NCI-H187 (cell line): ENCODE measurements at places on chromosomes 5 and 9.

- DNase-seq, result no peak
These were observed 1.9 kb downstream of the DPM2 start for GRCh38 chr9:127935765-127936221.

DNA sequence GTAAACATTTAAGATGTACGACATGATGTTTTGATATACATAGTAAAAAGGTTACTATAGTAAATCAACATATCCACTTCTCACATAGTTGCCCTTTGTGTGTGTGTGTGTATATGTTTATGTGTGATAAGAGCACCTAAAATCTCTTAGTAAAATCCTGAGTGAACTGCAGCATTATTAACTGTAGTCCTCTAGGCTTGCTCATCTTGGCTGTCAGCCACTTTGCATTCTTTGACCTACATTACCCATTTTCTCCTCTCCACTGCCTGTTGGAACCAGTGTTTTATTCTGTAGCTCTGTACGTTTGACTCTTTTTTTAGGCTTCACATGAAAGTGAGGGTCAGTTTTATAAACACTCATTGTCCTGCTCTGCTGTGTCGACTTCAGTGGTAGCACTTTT lies 24.4 kb downstream of the C5orf22 start:
- no peak for DNase-seq

- DNase-seq, result no peak
These were observed 67.2 kb upstream of the MEGF10 start for GRCh38 chr5:127223256-127223974.

DNA sequence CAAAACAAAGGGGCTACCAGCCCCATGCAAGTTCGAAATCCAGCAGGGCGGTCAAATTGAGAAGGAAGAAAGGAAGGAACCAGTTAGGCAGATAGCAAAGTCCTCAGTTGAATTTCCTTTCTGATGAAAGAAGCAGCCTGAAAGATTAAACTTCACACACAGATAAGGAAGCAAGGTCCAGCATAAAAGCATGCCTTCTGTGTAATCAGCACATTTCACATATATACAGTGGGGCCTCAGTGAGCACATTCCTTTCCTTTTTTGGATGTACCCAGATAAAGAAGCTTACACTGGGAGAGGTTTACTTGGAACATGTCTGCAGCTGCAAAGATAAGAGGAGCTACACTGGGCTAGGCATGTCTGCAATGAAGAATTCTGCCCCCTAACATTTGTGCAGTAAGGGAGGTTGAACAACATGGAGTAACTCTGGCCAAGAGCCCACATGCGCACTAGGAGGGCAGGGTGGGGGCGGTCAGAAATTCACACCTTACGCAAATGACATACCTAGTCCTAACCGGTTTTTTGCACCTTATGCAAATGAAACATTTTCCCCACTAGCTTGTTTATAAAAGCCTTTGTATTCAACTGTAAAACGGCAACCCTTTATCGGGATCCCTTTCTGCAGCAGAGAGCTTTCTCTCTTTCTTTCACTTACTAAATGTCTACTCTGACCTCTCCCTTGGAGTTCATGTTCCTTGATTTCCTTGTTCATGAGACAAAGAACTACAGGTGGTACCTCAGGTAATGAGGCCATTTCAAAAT lies 149.7 kb upstream of the FBXL17 start:
- no peak for DNase-seq

DNA sequence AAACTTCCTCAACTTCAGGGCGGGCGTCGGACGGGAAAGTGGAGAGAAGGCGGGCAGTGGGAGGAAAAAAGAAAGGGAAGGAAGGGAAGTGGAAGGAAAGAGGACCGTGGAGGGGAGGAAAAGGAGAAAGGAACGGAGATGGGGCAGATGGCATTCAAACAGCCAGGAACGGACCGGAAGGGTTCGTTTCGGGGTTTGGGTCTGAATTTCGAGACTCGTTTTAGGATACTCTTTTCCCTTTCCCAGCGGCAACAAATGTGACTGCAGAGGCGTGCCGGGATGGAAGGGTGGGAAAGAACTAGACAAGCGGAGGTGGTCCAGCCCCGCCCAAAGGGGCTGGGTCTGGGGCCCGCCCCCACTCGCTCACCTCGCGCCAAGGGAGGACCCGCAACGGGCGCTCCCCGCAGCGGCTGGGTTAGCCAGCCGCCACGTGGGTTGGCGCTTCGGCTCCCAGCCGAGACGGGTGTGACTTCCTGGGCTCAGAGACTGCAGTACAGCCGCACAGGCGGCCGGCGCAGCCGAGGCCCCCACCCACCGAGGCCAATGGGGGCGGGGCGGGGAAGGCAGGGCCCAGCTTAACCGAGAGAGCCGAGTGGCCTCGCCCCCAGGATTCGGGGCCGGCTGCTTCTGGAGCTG lies 2.7 kb downstream of the VCAN start:
- no peak for DNase-seq

GRCh38 chr9:134779640-134780039 lies 101.0 kb upstream of the FCN2 start:
- DNase-seq, result no peak

DNA sequence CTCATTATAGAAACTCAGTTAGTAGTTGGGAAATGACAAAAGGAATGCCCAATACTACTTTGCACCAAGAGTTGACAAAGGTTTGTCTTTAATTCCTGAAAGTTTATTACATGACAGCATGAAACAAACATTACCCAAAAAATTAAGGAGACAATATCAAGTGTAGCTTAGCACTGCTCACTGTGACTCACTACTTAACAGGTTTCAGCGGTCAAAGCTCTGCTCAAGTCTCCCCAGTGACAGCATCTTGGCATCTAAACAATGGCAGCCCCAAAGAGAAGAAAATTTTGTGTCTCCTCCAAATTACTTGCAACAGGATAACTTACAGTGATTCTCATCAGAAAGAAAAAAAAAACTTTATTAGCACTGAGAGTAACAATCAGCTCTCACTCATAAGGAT lies 1030.2 kb downstream of the EFNA5 start:
- DNase-seq, result no peak

GRCh38 chr5:82628364-82628910 lies 350.3 kb upstream of the RPS23 start:
- no peak for DNase-seq

DNA sequence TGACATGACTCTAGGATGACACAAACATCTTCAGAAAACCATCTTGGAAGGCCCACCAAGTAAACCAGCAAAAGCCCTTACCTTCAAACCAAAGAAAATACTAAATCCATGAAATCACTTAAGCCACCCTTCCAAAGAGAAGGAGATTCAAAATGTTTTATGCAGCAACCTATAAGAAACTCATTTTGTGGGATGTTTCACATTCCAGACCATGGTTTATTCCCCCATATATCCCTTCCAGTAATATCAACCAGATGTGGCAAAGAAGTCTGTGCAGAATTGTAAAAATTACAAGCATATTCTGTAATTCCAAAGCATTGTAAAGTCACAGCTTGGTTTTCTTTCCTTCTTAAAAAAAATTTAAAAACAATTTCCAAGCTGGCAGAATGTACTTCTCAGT lies 117.4 kb downstream of the SLIT3 start:
- no peak for DNase-seq

- no peak for DNase-seq
These were observed 677.0 kb downstream of the TAF11L14 start for GRCh38 chr5:18311266-18311665.

- DNase-seq, result no peak
These were observed 173.8 kb downstream of the COL23A1 start for GRCh38 chr5:178416206-178416882.

DNA sequence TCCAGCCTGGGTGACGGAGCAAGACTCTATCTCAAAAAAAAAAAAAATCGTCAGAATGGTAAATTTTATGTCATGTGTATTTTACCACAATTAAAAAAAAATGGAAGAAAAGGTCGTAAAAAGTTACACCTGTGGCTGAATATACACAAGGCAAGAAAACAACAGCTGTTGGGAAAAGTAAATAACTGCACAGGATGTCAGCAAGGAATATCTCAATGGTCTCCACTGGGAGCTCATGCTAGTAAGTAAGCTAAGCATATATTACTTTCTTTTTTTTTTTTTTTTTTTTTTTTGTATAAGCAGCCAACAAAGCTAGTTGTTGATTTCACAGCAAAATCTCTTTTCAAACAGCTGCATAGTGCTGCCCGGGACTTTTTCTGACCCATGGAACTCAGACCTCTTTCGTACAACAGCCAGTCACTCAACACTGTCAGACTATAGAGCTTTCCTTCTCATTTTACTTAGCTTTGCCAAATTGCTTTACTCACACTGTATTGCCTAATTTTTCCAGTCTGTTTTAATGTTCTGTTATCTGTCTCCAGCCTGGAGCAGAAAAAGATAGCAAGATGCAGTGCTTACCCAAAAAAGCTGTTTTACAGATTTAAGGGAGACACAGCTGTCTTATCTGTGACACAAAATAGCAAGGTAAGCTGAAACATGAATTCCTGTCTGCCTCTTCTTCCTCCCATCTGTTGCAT lies 175.9 kb downstream of the ENC1 start:
- DNase-seq, result no peak

- DNase-seq, result no peak
These were observed at the start of gene SV2C for GRCh38 chr5:76082772-76083554. TSS of gene SV2C (plus strand) at chr5:76083383. CDS start at chr5:76131751, 48,368 bp downstream.

DNA sequence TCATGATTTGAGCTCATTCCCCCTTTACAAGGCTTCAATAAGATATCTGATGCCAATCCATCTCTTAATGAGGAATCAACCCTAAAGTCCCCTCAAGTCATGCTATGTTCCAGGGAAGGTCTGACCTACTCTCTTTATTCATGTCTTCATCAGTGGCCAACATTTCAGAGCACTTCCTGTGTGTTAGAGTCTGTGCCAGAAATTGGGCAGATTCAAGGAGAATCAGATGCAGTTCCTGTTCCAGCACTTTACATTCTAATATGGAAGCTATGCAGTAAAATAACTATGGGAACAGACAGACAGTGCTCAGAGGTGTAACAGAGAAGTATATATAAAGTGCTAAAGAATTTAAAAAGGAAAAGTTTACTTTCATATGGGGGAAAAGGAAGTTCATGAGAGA lies 193.4 kb upstream of the NR4A3 start:
- DNase-seq, result no peak

GRCh38 chr5:122030251-122030650 lies 47.8 kb downstream of the LOX start:
- DNase-seq, result no peak
